SK-MEL-5 (cell line): ENCODE measurements at places on chromosomes 6 and 20. TPM values are rescaled to one million over a fixed set of nuclear protein-coding genes. Genes with fewer than 3 reads are reported as not detected.

DNA sequence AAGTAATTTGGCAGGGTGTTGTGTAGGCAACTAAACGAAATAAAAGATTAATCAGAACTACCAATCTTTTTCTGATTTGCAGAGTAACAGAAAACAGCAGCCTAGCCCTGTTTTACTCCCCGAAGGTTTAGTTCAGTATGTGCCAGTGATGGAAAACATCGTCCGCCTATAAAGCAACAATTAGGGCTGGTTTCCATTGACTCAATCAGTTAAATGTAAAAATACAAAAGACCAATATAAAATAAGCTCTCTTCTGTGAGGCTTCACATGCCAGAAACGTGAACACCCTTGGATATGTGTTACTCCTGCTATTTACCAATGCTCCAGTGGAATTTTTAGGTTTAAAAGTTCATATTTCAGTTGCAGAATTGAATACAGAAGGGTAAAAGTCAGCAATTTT is 210.5 kb upstream of the RSPO3 start:
- DNase-seq = no peak

- DNase-seq = peak; percentile 50
These were observed 103.6 kb downstream of the PAX1 start for GRCh38 chr20:21808863-21809664.

DNA sequence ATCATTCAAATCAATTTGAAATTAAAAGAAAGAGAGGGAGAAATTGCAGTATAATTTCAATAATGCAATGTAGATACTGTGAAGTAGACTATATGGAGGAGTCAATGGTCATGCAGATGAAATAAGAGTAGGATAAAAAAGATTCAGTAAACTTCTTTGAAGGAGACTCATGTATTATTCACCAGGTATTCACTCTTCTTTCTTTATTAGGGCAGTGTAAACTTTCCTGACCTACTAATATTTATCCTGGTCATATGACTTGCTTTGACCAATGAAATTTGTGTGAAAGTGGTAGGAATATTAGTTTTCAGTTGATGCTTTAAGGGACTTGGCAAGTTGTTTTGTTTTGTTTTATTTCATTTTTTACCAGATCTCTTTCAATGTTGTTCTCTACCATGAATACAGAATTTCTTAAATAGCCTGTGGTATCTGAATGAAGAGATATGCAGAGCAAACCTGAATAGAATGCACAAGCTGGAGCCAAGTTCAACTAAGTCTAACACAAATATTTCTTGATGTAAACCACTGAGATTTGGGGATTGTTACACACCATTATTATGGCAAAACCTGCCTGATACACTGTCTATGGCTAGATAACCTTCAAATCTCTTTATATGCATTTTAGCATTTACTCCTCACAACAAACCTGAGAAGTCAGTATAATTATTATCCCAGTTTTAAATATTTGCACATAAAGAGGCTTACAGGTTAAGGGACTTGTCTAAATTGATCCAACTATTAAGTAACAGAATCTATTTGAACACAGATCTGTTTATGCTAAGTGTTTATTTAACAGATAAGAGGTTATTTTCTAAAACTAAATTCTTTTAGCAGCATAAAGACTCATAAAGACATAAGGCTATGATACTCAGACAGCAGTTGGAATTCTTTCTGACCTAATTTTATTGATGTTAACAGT is 311.2 kb downstream of the PKHD1 start:
- no peak for DNase-seq

DNA sequence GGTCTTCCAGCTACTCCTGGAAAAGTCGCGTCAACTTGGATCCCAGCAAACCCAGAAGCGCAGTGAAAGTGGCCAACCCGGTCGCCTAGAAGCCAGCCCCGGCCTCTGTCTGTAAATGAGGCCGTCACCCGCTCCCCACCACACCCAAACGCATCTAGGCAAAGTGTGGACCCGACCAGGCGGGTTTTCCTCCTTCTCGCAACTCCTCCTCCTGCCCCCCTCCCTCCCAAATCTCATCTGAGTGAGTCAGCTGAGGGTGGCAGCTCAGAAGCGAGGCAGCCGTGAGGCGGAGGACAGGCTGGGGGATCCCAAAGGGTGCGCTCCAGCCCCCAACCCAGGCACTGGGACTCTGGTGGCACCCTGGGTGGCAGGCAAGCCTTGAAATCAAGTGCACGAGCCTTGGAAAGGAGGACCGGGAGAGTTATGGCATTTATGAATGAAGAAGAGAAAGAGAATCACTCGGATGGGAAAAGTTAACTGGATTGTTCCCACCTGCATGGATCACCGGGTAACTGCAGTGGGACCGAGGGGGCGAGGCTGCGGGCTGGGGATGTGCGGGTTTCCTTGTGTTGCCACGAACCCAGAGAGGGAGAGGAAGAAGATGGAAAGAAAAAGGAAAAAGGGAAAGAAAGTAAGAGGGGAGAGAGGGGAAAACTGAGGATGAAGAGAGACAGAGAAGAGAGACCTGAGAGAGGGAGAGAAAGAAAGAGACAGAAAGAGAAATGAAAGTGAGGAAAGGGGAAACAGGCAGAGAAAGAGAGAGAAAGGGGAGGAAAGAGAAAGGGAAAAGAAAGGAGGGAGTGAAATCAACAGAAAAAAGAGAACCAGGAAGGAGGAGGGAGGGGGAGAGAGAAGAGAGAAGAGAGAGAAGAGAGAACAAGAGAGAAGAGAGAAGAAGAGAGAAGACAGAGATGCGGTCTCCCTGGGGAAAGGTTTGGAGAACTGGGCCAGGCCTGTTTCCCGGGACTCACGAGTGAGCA is at the start of gene APCDD1L:
APCDD1L (minus strand) TSS at position 167 of the 980 bp plus-strand sequence. CDS start 692 bp downstream, outside the sequence.
- DNase-seq = no peak

DNA sequence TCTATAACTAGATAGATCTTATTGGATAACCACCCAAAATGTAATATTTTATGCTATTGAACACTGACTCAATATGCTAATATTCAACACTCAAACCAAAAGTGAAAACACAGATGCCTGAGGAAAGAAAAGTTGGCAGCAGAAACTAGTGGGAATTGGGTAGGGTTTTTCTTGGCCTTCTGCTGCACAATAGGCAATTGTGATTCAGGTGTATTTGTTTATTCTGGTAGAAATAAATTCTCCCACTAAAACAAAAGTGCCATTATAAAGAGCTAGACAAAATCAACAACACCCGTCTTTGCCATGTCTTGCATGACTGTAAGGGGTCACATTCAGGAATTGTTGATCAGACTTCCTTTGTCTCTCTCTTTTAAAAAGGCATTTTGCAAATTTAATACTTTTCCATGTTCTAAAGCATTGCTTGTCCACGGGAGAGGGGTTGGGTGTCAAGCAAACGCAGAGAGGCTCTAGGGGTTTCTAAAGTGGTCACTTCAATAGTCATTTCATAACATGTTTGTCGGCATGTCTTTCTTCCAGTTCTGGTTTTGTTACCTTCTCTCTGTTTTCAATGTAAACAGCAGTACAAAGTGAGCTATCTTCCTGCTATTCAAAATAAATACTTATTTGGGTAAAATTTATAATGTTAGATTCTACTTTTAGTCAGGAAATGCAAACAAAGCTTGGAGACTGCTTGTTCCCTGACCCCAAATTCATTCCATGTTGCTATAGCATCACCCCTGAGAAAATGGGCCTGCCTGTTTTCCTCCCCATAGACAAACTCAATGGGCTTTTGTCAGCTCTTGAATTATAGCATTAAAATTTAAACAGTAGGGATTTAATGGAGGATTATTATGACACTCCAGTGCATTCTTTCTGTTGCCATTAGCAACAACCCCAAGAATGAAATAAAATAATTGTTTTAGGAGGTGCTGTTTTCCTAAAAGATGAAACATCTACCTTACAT is 217.0 kb upstream of the CCN2 start:
- DNase-seq = peak; percentile 58

DNA sequence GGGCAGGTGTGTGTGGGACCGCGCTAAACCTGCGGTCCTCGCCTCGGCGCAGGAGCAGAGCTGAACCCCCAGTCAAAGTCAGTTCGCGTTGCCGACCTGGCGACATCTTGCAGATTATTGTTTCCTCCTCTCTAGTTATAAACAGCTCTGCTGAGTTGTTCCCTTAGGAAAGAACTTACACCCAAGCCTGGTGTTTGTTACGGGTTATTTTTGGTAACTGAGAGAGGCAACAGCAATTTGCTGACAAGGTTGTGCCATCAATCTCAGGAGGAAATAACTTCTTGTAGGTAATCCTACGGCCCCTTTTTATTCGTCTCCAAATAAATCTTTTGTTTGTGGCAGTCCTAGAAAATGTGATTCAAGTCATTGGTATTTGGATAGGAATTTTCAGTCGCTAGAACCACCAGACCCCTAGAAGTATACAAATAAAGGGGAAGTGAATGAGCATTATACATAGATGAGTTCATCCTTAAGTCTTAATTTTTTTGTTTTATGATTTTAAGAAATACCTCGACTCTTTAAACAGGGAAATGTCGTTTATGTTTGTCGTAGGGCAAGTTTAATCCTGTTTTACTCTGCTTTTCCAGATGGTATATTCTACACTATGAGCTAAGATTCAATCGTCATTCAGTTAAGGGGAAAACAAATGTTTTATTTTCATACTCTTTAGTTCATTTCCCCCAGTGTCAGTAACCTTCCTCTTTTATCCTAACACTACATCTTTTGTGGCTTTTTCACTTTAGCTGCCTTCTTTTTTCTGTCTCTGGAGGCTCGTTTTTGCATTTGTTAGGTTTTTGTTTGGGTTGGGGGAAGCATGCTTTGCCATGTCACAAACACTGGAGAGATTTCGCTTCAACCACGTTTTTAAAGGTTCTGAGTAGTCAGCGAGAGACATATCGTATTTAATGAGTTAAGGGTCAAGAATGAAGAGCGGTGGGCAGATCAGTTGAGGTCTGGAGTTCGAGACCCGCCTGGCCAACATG is 1.2 kb downstream of the PM20D2 start:
- DNase-seq = peak; percentile 4

DNA sequence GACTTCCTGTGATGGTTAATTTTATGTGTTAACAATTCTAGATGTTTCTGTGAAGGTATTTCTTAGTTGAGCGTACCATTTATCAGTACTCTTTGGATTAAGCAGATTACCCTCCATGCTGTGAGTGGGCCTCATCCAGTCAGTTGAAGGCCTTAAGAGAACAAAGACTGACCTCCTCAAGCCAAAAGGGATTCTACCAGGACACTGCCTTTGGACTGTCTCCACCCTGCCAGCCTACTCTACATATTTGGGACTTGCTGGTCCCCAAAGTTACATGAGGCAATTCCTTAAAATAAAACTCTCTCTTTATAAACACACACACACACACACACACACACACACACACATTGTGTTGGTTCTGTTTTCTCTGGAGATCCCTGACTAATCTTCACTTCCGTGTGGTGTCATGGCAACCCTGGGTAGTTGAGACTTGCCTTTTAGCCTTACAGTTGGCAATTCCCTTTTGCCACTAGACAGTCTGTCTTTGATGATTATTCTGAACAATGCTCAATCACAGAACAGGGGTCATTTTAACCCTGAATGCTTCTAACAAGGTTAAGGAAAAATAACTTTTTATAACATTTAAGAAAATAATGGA is 32.2 kb downstream of the MRAP2 start:
- no peak for DNase-seq

GRCh38 chr20:16785226-16785625 is 37.1 kb downstream of the OTOR start:
- no peak for DNase-seq

DNA sequence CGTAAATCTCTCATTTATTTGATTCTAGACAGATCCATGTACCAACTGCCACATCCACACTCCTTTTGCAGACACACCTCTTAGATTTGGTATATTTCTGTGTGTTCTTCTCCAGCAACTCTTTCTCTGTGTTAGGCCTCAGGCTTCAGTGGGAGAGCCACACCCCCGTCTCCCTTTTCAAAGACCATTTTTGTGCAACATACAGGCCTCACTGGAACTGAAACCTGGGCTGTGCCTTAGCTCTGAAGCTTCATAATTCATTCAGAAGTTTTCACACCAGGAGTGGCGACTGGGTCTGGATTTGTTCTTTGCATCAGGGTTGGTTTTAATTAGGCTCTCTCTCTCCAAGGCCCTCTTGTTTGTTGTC is 170.2 kb downstream of the THBS2 start:
- no peak for DNase-seq

DNA sequence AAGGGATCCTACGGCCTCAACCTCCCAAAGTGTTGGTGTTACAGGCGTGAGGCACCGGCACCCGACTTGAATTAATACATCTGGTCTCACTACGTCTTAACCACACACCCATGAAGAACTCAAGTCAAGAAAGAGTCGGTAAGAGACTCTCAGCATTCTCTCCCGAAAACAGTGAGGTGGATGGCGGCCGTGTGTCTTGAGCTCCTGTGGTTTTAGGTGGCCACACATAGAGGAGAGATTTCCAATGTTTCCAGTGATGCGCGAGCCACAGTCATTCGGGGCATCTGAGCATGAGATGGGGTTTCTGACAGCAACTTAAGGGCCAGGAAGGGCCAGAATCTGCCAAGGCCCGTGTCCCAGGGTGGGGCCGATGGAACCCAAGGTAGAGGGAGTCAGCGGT is 766.4 kb upstream of the DEFB115 start:
- DNase-seq = no peak

GRCh38 chr6:2344319-2344905 is 99.0 kb upstream of the GMDS start:
- no peak for DNase-seq

DNA sequence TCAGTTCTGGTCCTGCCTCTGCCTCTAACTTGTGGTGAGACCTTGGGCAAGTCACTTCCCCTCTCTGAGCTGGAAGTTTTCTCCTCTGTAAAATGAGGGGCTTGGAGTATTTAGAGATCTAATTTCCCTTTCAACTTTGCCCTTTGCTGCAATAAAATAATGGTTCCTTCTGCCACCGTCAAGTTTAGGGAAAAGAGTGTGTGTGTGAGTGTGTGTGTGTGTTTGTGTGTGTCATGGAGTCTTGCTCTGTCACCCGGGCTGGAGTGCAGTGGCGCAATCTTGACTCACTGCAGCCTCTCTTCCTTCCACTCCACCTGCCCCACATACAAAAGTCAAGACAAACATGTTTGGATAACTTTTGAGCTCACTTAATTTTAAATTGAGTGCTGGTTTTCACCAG is 39.2 kb upstream of the PIM1 start:
- no peak for DNase-seq

GRCh38 chr6:14787677-14788076 is 458.2 kb upstream of the JARID2 start:
- DNase-seq = peak; percentile 32

DNA sequence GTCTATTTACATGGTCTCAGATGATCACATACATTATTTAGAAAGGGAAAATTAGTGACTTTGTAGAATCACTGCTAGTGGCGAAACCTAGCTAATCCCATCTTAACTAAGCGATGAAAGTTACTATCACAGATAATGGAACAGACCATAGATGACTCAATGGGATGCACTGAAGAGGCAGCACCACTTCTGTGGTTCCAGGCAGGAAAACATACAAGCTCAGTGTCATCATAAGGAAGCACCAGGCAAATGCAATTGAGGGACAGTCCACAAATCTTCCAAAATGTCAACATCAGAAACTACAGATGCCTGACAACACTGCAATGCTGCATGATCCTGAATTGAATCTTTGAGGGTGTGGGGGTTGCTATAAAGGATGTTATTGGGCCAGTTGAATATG is 15.9 kb upstream of the SNAI1 start:
- DNase-seq = no peak

- no peak for DNase-seq
These were observed 40.0 kb upstream of the APCDD1L start for GRCh38 chr20:58555078-58555765.

ETV7 gene
- total RNA-seq = not detected in 2 replicates

OXT gene
- not detected in 2 replicates for total RNA-seq

TGM2 gene
- 5.6 and 7.0 TPM in 2 replicates for total RNA-seq

ADTRP gene
- total RNA-seq = not detected in 2 replicates

NCOA5 gene
- 15.9 and 16.6 TPM in 2 replicates for total RNA-seq

ARHGAP40 gene
- total RNA-seq = 0.08 TPM in 1 of 2 replicates, not detected in the other

MUCL3 gene
- not detected in 2 replicates for total RNA-seq

PDYN gene
- not detected in 2 replicates for total RNA-seq

ZNF334 gene
- total RNA-seq = not detected in 2 replicates

NFYA gene
- total RNA-seq = 10.6 and 11.6 TPM in 2 replicates
